ENCODE measurements at places on chromosomes 1 and 21.

- no peak for DNase-seq
Measured at GRCh38 chr1:24111996-24112779, at the start of gene MYOM3. Gene MYOM3, minus strand, starts transcription at chr1:24112135. Its CDS starts 3,499 bp downstream, at chr1:24108636.

GRCh38 chr1:243312952-243313634 is 57.3 kb downstream of the SDCCAG8 start:
- DNase-seq, result no peak

DNA sequence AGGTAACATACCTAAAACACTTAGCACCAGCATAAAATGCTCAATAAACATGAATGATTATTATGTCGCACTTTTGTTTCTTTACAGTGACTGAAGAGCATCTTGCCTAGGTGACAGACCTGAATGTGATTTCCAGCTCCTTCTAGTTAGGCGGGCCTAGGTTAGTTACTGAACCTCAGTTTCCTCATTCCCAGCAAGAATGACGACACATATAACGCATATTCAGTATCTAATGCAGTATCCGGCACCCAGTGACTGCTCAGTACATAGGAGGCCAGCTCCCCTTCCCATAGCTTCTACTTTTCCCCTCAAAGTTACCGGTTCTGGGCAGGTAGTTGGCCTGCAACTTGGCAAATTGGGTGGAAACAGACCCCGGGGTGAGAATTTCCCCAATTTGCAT is 763 bp downstream of the AUNIP start:
- no peak for DNase-seq

DNA sequence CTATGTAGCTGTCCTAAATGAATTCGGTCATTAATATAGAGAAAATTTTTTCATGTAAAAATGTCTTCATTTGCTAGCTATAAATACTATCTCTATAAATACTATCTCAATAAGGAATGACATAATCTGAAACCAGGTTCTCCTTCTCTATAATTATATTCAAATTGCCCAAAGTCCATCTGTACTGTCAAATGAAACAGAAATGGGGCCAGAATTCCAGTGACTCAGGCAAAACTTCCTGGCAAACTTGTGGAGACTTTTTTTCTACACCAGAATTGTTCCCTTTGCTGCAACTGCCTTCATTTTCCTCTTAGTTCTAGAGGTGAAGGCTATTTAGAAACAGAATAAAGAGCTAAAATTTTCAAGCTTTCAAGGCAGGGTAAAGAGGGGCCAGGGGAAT is 152.5 kb downstream of the KCNH1 start:
- no peak for DNase-seq

All from NT2/D1 (cell line).